HCT116 (cell line): ENCODE measurements at places on chromosomes 3 and 15. TPM values are rescaled to one million over a fixed set of nuclear protein-coding genes. Genes with fewer than 3 reads are reported as not detected.

DNA sequence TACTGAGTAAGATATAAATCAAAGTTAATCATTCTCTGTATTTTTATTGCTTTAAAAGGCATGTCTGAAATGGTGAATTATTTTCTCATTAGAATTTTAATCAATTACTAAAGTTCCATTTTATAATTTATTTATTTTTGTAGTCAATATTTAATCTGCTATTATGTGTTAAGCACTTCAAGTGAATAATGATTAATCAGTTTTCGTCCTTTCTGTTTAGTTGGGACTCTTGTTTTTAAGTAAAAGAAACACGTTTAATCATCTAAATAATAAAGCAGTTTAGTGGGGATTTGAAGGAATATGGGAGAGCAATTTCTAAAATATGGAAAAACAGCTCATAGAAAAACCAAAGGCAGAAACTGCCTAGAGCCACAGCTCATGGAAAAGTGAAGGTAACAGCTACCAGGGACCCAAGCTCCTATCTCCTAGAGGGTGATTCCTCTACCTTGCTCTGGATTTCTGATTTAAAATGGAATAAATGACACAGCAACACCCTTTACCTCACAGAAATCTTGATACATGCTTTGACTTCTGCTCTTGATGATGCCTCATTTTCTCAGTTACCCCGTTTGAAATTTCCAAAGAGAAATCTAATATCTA, 28.0 kb upstream of the SUCNR1 start:
- no peak for DNase-seq

GRCh38 chr15:40439461-40439959, 1.2 kb upstream of the BAHD1 start:
- no peak for DNase-seq

GRCh38 chr3:81581966-81582599, 179.4 kb downstream of the GBE1 start:
- DNase-seq: peak; percentile 15

- DNase-seq: no peak
Measured at GRCh38 chr15:45645026-45645980, 10.5 kb downstream of the SQOR start.

DNA sequence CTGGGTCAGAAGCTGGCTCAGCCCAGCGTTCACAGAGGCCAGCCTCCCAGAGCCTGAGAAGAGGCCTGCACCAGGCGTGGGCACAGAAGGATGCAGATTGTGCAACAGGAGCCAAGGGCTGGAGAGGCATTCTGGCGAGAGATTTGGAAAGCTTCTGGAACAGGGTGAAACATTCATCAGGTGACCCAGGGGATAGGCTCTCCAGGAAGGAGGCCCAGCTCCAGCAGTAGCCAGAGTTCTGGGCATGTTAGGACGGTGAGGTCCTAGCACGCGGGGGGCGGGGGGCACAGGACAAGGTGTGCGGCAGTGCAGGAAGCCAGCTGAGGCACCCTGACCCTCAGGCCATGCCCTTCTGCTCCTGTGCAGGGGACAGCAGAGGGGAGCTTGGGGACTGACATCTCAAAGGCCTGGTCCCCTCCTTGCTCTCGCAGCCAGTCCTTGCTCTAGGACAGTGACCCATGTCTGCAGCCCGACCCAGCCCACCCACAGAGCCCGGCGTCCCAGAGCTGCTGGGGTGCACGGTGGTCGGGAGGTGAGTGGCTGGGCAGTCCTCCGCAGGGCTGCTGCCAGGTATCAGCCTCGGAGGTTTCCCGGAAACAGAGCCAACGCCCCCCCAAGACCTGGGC, 111.7 kb upstream of the KLF13 start:
- no peak for DNase-seq

DNA sequence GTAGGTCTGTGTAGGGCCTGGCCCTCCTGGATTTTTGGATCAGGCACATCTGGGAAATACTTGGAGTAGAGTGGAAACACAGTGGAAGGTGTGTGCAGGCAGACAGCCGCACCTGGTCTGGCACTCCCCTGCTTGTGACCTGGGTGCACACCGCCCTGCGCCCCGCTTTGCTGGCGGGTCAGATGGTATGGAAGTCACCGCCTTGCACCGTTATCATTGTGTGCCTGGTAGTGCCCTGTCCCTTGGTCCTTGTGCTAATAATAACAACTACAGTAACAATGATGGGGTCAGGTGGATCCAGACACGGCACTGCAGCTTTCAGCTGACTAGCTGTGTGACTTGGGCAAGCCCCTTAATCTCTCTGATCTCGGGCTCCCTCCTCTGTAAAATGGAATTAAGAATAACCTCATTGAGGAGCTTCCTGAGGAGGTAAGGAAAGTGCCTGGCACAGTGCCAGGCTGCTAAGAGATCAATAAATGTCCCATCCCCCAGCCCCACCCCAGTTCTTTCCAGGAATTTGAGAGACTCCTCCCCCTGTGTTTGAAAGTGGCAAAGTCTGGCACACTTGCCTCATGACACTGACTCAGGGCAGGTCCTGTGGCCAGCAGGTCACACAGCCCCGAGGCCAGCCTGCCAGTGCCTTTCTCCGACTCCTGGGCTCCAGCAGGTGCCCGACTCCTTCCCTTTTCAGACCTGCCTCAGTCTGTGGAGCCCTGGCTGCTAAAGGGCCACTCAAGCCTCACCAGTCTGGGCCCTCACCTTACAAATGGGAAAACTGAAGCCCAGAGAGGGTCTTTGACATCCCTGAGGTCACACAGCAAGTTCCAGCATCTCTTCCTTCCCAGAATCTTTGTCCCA, 9.8 kb downstream of the ISG20 start:
- no peak for DNase-seq

- no peak for DNase-seq
Measured at GRCh38 chr15:31324806-31325594, 1.6 kb upstream of the KLF13 start.

DNA sequence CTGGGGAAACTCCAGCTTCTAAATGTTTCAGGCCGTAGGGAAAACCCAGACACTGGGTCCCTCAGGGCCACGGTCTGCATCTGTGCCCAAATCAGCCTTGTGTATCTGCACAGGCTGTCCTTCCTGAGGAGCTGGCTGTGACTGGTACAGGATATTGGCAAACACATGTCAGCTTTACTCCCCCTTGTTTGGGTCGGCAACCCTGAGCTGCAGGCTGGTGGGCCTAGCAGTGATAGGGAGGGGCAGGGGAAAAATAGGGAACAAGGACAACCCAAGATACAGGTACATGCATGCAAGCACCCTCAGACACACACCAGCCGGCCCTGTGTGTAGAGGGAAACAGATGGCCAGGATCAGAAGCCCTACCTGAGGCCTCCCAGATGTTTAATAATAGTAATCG, 28.7 kb upstream of the HCN4 start:
- DNase-seq: no peak

- no peak for DNase-seq
Measured at GRCh38 chr3:180278583-180279188, 241.9 kb upstream of the PEX5L start.

DNA sequence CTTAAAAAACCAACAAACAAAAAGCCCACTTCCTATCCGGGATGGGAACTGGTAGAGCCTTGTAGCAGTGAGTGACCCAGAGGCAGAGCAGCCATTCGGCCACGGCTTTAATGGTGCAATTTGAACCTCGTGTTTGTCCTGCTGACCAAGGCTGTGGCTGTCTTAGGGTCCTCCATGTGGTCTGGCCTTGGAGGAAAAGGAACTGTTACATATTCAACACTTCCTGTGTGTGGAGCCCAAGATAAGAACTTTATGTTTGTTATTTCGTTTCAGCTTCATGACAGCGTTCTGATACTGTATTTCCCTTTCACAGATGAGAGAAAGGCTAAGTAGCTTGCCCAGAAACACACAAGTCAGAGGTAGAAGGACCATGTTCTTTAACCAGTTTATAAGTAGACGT, 269.8 kb downstream of the SV2B start:
- no peak for DNase-seq

DNA sequence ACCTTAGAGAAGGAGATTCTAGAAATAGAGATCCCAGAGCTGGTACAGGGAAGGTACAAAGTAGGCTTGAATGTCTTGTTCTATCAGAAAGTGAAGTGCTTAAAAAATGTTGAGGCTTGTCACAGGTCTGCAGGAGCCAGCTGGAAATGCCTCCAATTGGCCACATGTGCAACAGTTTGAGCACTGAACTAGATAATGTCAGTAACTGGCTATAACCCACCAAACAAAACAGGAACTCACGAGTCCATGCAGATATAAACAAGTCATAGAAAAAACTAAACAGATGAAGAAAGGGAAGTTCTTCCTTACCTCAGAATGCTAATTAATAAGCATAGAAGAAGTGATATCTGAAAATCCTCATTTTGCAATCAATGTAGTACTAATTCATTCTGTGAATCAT, 11.9 kb upstream of the TF start:
- no peak for DNase-seq

DNA sequence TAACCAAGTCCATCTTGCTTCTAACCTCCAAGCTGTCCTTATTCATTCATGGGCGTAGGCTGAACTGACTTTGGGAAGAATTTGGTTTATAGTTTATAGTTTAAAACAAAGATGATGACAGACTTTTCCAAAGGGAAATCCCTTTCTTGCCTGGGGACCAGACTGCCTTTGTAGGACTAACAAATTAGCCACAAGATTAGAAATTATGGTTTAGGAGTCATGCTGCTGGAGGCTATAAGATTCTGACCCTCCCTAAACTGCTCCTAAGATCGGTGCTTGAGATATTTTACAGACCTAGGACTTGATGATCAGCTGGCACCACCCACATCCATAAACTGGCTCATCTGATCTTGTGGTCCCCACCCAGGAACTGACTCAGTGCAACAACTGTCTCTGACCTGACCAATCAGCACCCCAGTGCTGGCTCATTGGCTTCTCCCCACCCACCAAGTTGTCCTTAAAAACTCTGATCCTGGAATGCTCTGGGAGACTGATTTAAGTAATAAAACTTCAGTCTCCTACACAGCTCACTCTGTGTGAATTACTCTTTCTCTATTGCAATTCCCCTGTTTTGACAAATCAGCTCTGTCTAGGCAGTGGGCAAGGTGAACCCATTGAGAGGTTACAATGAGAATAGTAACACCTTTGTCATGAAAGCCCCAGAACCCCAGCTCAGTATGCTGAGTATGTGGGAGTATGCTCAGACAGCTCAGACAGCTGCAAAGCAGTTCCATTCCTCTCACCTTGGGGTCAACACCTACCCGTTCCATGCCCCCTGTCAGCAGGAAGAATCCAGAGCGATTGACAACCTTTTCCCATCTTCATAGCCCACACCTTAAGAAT, 51.6 kb upstream of the C15orf39 start:
- peak; percentile 22 for DNase-seq

Gene ITPKA
- 10.8 TPM for total RNA-seq

Gene MESP1
- 8.8 TPM for total RNA-seq

Gene HMG20A
- 37.7 TPM for total RNA-seq

Gene DNAJC13
- 28.8 TPM for total RNA-seq

Gene SPSB4
- total RNA-seq: 0.57 TPM

Gene EFCC1
- total RNA-seq: 1.0 TPM
